ENCODE measurements at places on chromosomes 2 and 18. TPM values are rescaled to one million over a fixed set of nuclear protein-coding genes. Genes with fewer than 3 reads are reported as not detected.

- H3K27ac ChIP-seq: no peak overlapping the region
- no peaks in the 10 kb centered on the region for H3K36me3 ChIP-seq
- H3K4me3 ChIP-seq: no peak overlapping the region
- no peak for DNase-seq
These were observed 32.8 kb downstream of the RFX8 start for GRCh38 chr2:101442042-101442666.

Gene RRM2
- total RNA-seq: 425 TPM

DNA sequence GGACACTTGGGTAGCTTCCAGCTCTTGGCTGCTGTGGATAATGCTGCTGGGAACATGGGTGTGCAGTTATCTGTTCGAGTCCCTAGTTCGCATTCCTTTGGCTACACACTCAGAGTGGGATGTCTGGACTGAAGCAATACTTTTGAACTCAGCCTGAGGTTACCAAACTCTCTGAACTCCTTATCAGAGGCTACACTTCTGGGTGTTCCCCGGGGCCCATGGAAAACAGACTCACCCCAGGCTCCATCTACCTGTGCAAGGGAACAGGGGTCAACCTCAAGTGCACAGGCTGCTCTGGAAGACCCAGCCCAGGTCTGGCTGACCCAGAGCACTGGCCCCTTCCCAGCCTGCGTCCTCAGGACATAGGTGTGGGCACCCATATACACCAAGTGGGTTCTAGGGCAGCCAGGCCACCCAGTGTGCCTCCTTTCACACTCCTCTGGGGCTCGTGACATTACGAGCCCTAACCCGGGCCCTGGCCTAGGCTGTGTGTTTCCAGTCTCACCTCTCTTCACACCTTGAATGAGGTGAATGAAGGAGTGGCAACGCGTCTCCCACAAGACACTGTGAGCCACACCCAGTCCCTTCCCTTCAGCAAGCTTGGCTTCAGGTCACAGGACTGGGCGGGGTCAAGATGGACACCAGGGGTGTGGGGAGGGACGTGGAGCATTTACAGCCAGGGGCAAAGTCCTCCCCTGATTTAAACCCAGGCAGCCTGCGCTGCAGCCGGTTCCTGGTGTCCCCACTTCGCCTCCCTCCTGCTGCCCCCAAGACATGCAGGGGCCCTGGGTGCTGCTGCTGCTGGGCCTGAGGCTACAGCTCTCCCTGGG, at the start of gene ALPI:
Gene ALPI, plus strand, starts transcription at position 728 of the 830 bp plus-strand sequence. Its CDS starts 47 bp downstream, at position 775.
- no peak for DNase-seq
- H3K4me1 ChIP-seq: no peaks in the 10 kb centered on the region
- H3K27ac ChIP-seq: no peak within 1 kb of the TSS
- H3K36me3 ChIP-seq: no peaks in the 10 kb centered on the region
- no peak within 1 kb of the TSS for H3K4me3 ChIP-seq

DNA sequence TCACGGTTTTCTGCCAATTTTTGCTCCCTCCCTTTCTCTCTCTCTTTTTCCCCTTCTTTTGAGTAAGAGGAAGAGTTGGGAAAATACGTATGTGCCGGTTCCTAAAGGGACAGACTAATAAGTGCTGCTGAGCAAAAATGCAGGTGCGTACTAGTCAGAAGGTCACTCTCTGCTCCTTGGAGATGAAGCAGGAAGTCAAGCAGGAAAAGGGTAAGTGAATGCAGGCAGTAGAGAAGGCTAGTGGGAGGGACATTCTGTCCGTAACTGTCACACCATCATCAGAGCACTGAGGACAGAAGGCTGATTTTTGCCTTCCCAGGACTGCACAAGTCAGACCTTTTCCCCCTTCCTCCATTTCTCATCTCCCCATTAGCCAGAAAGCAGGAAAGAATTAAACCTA, 105.7 kb downstream of the CDH2 start:
- no peak overlapping the region for H3K27ac ChIP-seq
- DNase-seq: no peak
- H3K36me3 ChIP-seq: no peaks in the 10 kb centered on the region
- no peaks in the 10 kb centered on the region for H3K27me3 ChIP-seq
- H3K4me3 ChIP-seq: no peak overlapping the region
- H3K4me1 ChIP-seq: no peaks in the 10 kb centered on the region

DNA sequence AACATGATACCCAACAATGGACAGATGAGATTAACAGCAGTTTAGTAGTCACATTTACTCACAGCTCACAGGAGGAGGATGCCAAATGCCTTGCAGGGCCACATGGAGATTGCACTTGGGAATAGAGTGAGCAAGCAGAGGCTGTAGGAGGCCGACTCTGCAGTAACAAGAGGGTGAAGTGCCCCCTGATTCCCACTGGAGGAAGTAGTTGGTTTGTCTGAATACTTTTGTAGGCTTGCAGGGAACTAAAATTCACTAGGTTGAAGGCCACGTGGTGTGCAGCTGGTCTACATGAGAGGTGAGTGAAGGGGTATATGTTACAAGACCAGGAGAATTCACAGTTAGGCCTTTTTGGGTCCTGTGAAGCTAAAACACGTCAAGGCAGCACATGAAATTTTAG, 419.3 kb upstream of the TNP1 start:
- no peaks in the 10 kb centered on the region for H3K36me3 ChIP-seq
- no peak for DNase-seq
- H3K4me1 ChIP-seq: no peaks in the 10 kb centered on the region
- H3K4me3 ChIP-seq: no peak overlapping the region
- no peaks in the 10 kb centered on the region for H3K27me3 ChIP-seq
- no peak overlapping the region for H3K27ac ChIP-seq

All from CD8-positive, alpha-beta memory T cell (primary cell).